Natural killer cell (primary cell): ENCODE measurements at places on chromosomes 3 and 15. TPM values are rescaled to one million over a fixed set of nuclear protein-coding genes. Genes with fewer than 3 reads are reported as not detected.

CP gene
- not detected for total RNA-seq

LACTB gene
- total RNA-seq = 26.4 TPM

- no peak for DNase-seq
Observed at GRCh38 chr3:156617781-156618180, 56.6 kb upstream of the TIPARP start.

CILP gene
- total RNA-seq = 0.35 TPM

PLIN1 gene
- 0.66 TPM for total RNA-seq

DNA sequence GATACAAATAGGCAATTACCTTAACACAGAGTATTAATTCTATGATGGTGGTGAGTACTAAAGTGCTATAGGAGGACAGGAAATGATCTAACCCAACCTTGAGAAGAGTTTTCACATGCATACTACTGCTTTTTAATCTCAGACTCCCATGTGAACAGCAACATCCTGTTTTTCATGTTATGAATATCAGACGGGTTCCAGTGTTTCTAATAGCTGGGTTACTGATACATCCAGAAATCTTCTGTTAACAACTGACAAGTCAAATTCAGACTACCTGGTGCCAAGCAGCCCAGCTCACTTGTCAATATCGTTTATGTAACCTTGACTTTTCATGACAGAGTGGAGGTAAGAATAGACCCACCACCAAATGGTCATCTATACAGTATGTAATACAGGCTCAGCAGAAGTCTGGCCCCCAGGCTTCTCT, 220.2 kb upstream of the COL8A1 start:
- DNase-seq = no peak

SMAD3 gene
- total RNA-seq = 72.6 TPM

C2CD4A gene
- total RNA-seq = not detected

- DNase-seq = no peak
Observed at GRCh38 chr3:193640728-193641439, 47.9 kb downstream of the OPA1 start.

- no peak for DNase-seq
Observed at GRCh38 chr3:119279101-119279554, 15.1 kb upstream of the ARHGAP31 start.

- no peak for DNase-seq
Observed at GRCh38 chr3:32780071-32780734, 37.6 kb upstream of the TRIM71 start.

- no peak for DNase-seq
Observed at GRCh38 chr3:36650271-36650671, 114.1 kb downstream of the DCLK3 start.

- no peak for DNase-seq
Observed at GRCh38 chr3:81425198-81425868, 336.1 kb downstream of the GBE1 start.

DNA sequence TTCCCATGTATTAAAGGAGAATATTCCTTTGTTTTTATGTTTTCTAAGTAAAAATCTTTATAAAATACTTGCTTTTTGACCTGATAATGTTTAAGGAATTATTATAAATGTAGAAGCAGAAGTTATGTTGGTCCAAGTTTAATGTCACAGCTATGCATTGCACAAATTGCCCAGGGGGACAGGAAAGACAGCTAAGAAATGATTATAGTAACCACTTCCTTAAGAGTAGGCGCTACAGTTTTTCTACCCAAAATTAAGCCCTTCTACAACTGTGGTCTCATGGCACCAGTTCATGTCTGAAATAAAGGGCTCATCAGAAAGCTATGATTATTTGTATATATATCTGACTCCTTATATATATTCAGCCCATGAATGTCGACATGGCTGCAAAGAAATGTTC, 176.4 kb downstream of the GBE1 start:
- no peak for DNase-seq

- DNase-seq = no peak
Observed at GRCh38 chr3:139394116-139394515, 4.7 kb upstream of the COPB2 start.

ADIPOQ gene
- not detected for total RNA-seq

LXN gene
- total RNA-seq = 3.9 TPM

DNA sequence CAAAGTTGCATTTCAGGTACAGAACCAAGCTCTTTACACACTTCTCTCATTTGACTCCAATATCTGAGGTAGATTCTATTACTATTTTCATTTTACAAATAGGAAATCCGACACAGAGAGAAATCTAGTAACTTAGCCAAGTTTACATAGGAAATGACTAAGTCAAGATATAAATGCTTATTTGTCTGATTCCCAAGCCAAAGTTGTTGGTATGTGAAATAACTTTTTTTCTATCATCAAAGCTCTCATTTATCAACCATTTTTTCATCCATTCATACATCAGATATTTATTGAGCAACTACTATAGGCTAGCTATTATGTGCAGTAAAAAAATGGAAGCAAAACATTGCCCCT, 89.2 kb upstream of the MITF start:
- DNase-seq = no peak

DNA sequence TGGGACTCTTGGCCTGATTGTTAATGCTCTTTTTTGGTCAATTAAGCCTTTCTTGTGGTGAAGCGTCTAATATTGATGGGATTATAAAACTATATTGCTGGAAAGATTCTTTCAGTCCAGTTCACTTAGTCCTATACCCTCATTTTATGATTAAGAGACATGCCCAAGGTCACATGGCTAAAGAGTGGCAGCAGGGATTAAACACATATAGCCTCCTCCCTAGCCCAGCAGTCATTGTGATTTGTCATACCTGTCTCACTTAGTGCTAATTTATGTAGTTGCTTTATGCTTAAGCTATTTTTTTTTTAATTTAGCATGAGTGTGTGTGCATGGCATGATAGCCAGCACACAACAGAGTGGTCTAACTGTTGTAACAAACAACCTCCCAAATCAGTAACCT, 9.5 kb downstream of the PARP14 start:
- DNase-seq = no peak

GRCh38 chr3:172646439-172647015, 64.3 kb downstream of the NCEH1 start:
- DNase-seq = no peak

GRCh38 chr3:12620729-12621128, 43.2 kb downstream of the RAF1 start:
- DNase-seq = no peak

DNA sequence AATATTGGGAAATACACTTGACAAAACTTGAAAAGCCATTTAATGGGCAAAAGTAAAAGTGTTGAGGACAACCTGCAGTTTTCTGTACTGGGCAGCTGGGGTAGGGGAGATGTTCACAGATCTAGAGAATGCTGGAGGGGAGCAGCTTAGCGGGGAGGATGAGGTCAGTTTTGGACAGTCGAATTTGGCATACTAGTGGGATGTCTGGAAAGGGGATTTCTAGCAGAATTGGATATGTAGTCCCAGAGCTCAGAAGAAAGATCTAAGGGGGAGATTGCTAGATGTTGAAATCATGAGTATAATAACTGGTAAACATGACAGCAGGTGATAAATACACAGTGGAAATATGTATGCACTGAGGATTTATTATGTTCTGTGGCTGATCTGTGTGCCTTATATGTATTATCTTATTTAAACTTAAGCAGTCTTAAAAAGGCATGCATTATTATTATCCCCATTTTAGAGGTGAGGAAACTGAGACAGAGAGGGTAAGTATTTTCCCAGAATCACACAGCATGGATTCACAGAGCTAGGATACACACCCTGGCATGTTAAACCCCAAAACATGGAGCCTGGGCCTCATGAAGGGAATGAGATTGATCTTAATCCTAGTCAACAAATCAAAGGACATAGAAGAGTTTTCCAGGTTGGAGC, 42.7 kb downstream of the TLNRD1 start:
- DNase-seq = no peak

CYP1A1 gene
- total RNA-seq = not detected

TLE3 gene
- total RNA-seq = 32.1 TPM

- DNase-seq = no peak
Observed at GRCh38 chr15:68010361-68011153, 43.6 kb upstream of the PIAS1 start.

- DNase-seq = no peak
Observed at GRCh38 chr3:177405191-177405672, 207.9 kb upstream of the TBL1XR1 start.

AMT gene
- total RNA-seq = 14.0 TPM

GRCh38 chr15:45714590-45715488, 80.0 kb downstream of the SQOR start:
- DNase-seq = no peak

DNA sequence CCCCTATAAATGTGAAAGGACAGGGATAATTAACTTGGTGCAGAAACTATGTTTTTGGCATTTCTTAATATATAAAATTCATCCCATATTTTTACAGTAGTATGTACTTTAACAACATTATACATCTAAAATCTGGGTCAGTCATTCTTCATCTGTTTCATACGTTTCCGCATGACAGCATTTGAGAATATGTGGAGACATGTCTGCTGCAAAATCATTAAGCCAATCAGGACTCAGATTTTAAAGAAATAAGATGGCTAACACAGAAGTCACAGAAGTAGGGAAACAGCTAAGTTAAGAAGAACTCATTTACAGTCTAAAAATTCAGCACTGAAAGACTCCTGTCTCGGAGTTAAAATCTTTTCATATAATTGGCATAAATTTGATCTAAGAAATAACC, 200.4 kb downstream of the TAFA4 start:
- DNase-seq = no peak

- DNase-seq = no peak
Observed at GRCh38 chr3:15501126-15501525, 20.4 kb downstream of the COLQ start.

DNA sequence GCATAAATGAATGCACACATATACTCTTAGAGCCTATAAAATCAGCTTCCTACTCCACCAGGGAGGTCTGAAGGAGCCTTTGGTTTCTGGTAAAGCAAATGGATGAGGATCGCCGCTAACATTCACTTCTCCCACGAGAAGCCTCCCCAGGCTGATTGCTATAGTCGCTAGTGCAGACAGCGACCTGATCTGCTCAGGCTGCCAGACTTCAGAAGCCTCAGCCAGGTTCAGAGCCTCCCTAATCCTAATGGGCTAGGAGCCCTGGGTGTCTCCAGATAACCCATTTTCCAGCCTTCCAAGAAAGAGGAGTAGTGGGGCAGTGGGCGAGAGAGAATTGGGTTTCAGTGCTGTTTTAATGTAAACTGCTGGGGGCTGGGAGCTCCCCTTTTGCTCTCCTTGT, 35.4 kb downstream of the TPM1 start:
- no peak for DNase-seq

- DNase-seq = no peak
Observed at GRCh38 chr3:52321481-52321880, 5.4 kb downstream of the DNAH1 start.

ZCWPW2 gene
- not detected for total RNA-seq

DNA sequence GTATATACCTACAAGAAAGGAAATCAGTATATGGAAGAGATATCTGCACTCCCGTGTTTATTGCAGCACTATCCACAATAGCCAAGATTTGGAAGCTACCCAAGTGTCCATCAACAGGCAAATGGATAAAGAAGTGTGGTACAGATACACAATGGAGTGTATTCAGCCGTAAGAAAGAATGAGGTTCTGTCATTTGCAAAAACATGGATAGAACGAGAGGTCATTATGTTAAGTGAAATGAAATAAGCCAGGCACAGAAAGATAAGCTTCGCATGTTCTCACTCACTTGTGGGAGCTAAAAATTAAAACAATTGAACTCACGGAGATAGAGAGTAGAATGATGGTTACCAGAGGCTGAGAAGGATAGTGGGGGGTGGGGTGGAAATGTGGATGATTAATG, 53.1 kb downstream of the FAM81A start:
- DNase-seq = no peak

GRCh38 chr3:52429031-52429430, 15.9 kb downstream of the SEMA3G start:
- DNase-seq = no peak

- no peak for DNase-seq
Observed at GRCh38 chr3:148214705-148215104, 483.0 kb upstream of the AGTR1 start.

GRCh38 chr15:94366781-94367180, 135.4 kb downstream of the MCTP2 start:
- DNase-seq = no peak

DNA sequence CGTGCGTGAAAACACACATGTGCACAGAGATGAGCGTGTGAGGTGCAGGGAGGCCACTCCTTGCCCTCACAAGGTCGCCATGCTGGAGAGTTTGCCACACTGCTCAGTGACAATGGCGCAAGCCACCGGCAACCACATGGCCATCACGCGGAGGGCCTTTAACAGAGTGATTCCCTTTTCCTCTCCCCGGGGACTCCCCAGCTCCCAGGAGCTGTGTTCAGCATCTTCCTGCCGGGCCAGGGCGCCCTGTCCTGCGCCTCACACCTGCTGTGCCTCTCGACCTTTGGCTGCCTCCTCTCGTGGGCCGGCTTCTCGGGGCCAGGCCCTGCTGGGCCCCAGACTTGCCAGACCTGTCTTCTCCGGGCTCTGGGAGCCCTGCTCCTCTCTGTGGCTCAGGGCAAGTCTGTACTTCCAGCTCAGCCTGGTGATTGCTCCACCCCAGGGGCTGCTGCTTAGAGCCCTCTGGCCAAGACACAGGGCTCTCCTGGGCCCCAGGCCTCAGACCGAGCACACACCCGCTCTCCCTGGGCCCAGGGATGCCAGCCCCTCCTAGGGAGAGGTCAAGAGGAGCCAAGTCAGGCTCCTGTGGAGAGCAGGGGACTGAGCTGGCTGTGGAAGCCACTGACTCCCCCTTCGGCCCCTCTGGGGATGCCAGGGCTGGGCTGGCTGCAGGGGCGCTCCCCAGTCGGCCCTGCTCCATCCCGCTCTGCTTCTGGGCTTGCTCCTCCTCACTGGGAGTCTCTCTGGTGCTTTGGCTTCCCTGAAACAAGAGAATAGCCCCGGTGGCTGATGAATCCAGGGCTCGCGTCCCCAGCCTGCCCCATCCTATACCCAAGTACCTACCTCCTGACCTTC, 5.6 kb downstream of the CCDC9B start:
- DNase-seq = no peak

DNA sequence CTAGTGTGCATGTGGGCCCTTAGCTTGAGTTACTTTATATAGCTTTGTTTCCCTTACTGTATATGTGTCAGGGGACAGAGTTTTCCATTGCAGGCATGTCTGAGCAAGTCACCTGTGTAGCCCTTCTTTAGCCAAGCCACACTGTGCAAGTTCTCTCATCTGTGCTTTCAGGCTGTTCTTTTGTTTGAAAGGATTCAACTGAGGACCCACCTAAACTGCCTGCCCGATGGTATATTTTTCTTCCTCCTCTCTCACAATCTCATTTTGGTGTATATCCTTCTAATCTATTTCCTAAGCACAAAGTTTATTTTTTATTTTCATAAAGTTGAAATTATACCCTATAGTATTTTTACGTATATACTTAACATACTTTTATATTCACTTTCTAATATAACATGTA, 260.1 kb upstream of the ARL6 start:
- DNase-seq = no peak

FGF7 gene
- total RNA-seq = not detected

DNA sequence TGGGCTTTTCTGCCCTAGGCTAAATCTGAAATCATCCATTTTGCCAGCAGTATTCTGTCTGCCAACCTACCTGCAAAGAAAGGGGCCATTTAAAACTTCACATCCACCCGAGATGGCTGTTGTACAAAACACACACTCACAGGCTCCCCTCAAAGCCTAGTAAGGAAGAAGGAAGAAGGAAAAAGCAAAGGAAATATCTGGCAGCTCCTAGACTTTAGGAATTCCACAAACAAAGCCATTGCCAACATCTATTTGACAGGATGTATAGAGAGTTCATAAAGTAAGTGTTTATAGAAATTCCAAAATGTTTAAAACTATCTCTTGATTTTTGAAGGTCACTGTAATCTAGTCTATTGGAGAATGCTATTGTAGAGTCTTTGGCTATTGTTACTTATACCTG, 91.9 kb upstream of the THBS1 start:
- no peak for DNase-seq

KLHL40 gene
- not detected for total RNA-seq
